ENCODE measurements at places on chromosomes 7 and 10.

GRCh38 chr7:143892527-143893300 is 9.3 kb downstream of the TCAF1 start:
- no peak for DNase-seq

- DNase-seq: no peak
These were observed 73.7 kb upstream of the TMEM229A start for GRCh38 chr7:124106575-124106974.

- DNase-seq: no peak
These were observed 683.2 kb upstream of the LRRN3 start for GRCh38 chr7:110407706-110408105.

DNA sequence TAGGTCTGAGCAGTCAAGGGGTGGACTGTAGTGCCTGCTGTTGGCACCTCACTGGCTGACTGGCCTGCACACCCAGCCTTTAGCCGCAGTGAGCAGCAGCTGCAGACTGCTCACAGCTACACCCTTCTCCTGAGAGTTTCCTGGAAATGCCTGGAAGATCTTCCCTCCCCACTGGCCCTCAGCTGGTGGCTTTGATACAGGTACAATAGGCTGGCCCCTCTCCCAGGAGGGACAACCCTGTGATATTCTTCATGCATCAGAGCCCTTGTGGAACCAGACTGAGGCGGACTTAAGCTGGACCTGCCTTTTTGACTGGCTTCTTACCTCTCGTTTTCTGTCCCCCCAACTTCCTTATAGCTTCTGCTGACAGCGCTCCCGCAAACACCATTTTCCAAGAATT is 6.4 kb downstream of the GCK start:
- DNase-seq: no peak
